Ammon's horn (tissue), 1 donor: ENCODE measurements at places on chromosomes 6 and 20.

GRCh38 chr6:126198631-126199030 lies 141.3 kb upstream of the CENPW start:
- no peak for DNase-seq

- DNase-seq, result no peak
Measured at GRCh38 chr6:5098501-5099270, 13.5 kb downstream of the PPP1R3G start.

GRCh38 chr6:142306736-142307135 lies 4.9 kb downstream of the ADGRG6 start:
- no peak for DNase-seq

- DNase-seq, result no peak
Measured at GRCh38 chr6:145327586-145327985, 407.7 kb downstream of the EPM2A start.

DNA sequence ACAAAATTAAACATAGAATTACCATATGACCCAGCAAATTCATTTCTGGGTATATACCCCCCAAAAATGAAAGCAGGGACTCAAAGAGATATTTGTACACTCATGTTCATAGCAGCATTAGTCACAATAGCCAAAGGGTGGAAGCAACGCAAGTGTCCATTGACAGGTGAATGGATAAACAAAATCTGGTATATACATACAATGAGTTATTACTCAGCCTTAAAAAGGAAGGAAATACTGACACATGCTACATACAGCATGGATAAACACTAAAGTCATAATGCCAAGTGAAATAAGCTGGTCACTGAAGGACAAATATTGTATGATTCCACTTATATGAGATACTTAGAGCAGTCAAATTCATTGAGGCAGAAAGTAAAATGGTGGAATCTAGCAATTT lies 5.3 kb upstream of the STX11 start:
- DNase-seq, result no peak

GRCh38 chr6:162090734-162091133 lies 636.8 kb downstream of the PRKN start:
- DNase-seq, result no peak

DNA sequence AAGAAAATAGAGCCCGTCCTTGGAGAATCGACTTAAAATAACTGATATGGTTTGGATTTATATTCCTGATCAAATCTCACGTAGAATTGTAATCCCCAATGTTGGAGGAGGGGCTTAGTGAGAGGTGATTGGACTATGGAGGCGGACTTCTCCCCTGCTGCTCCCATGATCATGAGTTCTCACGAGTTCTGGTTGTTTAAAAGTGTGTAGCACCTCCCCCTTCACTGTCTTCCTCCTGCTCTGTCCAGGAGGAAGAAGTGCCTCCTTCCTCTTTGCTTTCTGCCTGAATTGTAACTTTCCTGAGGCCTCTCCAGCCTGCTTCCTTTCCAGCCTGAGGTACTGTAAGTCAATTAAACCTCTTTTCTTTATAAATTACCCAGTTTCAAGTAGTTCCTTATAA lies 529.2 kb downstream of the HAO1 start:
- no peak for DNase-seq

- DNase-seq, result peak; percentile 63
Measured at GRCh38 chr6:41846666-41847237, 48.4 kb downstream of the USP49 start.

GRCh38 chr6:22214314-22214713 lies 82.5 kb downstream of the PRL start:
- no peak for DNase-seq

- DNase-seq, result no peak
Measured at GRCh38 chr20:63504642-63505041, 5.8 kb upstream of the EEF1A2 start.

- DNase-seq, result no peak
Measured at GRCh38 chr6:147941143-147941542, 401.5 kb upstream of the SASH1 start.

DNA sequence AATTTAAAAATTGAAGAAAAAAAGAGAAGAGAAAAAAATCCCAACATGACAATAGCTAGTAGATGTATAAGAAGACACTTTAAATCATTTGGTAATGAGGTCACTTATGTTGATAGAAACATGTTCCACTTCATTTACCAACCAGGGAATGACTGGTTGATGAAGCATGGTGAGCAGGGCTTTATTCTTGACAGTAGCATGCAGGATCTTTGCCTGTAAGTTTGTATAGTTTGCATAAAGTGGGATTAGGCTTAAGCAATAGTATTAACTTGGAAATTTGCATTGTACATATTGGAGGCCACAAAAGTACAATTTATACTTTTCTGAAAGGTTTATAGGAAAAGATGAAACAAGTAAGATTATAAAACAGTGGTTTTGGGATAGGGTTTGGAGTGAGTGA lies 67.0 kb downstream of the NOX3 start:
- DNase-seq, result no peak

DNA sequence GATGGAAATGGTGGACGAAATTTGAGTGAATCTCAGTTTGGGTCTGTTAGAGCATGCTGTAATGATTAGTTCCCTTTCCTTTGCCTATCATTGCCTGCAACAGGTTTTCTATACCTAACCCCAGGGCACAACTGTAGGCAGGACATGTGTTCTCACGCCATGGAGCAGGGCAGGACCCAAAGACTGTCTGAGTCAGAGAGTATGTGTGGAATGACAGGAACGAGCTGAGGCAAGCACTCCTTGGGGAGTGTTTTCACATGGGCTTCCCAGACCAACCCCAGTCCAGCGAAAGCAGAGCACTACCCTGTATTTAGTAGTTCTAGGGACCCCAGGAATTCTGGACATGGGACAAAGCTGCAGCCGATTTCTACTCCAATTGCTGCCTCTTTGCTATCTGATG lies 234.2 kb downstream of the HACE1 start:
- DNase-seq, result no peak

GRCh38 chr6:3372912-3373554 lies 83.8 kb downstream of the SLC22A23 start:
- no peak for DNase-seq

- no peak for DNase-seq
Measured at GRCh38 chr6:156601152-156602065, 175.8 kb upstream of the ARID1B start.

GRCh38 chr6:127550403-127550802 lies 26.6 kb upstream of the C6orf58 start:
- DNase-seq, result no peak

DNA sequence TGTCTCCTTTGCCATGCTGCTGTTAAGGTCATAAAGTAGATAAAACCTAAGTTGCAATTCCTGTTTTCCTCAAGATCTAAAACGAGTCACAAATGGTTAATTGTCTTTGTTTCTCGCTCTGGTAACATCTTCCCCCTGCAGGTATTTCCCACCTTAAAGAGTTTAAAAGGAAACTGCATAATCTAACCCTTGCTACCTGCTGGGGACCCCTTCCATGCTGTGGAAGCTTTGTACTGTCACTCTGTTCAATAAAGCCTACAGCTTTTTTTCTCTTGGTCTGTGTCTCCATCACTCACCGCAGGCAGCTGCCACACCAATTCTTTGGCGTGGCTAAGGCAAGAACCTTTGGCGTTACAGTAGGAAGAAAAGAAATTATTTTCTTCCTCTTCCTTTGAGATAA lies 117.7 kb upstream of the GJE1 start:
- no peak for DNase-seq

DNA sequence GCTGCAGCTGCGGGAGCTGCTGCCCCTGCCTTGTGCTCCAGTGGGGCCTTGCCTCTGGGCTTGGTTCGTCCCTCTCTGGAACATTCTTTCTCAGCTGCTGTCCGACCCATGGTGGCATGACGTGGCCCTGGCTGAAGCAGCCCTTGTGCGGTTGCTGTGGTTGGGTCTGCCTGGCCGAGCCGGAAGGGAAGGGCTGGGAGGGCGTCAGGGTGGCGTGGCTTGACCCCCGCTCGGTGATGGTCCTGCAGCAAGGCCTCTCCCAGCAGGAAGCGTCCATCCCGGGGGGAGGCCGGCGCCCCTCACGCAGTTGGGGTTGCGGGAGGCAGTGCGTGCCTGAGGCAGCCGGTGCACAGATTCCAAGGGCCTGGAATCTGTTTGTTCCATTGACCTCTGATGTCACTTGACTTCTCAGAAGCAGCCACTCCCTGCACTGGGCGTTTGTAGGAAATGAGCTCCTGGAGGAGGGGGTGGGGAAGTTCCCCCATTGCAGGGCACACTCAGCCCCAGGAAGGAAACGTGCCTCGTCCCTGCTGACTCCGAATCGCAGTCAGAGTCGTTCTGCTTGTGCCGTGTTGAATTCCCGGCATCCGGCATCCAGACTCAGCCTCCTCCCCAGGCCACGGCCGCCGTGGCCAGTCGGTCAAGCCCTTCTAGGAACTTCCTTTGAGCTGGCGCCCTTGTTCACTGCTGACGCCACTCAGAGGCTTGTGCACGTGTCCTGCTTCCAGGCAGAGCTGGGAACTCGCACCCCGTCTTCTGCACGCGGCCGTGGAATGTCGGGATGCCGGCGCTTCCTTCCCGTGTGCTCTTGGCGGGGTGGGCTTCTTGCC lies 9.7 kb upstream of the TNFRSF6B start:
- DNase-seq, result peak; percentile 16

- DNase-seq, result no peak
Measured at GRCh38 chr20:45670139-45670538, at the start of gene WFDC11. TSS of gene WFDC11 (minus strand) at chr20:45670239. CDS start at chr20:45650600, 19,639 bp downstream.

- DNase-seq, result no peak
Measured at GRCh38 chr20:14959506-14960475, 622.4 kb upstream of the FLRT3 start.

DNA sequence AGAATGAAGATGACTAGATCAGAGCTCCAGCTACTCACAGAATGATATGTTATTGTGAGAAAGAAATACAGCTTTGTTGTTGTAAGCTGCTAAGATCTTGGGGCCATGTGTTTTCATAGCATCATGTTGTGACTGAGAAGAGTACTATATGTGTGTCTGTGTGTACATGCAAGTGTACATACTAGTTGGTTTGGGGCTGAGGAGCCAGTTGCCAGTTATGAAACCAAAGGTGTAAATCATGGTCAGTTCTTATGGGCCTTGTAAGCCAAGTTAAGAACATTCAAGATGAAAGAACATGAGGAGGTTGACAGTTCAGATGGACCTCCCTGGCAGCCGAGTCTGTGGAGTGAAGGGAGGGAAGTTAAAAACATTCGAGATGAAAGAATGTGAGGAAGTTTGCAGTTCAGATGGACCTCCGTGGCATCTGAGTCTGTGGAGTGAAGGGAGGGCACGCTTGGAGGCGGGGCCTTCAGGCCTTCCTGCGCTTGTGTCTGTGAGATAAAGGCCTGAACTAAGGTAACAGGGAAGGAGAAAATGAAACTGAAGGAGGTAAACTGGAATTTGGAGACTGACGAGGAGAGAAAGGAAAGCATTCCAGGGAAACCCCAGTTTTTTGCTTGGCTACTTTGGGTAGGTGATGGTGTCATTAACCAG lies 13.9 kb downstream of the AFDN start:
- no peak for DNase-seq

DNA sequence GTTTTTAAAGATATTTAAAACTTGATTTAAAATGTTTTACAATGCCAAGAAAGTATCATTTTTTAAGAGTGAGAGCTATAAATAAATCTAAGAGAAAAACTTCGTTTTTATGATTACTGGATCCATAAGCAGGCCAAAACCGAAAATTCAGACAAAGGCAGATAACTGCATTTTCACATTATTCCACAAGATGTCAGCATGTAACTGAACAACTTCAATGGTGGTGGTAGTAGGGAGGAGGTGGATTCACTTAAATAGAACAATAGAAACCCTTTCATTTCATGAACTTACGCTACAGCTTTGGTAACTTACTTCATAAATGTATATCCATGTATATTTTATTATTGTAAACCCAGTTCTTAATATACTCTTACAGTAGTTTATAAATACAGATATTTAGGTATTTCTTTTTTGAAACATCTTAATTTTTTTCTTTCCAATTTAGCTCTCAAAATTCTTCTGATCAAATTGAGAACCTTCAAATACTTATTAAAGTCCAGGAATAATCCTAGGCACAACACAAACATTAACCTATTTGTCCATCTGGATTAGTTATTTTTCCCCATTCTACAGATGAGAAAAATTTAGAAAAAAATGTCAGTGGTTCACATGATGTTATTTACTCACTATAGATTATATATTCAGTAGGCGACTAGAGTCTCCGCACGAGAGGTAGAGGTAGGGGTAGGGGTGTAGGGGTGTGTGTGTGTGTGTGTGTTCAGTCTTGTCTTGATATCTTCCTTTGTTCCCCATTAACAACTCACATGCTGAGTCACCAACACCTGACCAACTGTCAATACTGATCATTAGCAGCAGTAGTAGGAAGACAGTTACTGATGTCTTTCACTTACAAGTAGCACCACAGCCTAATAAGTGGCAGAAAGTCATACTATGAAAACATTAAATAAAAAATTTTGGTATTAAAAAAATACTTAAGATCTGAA lies 111.5 kb downstream of the ARHGAP18 start:
- peak; percentile 88 for DNase-seq

DNA sequence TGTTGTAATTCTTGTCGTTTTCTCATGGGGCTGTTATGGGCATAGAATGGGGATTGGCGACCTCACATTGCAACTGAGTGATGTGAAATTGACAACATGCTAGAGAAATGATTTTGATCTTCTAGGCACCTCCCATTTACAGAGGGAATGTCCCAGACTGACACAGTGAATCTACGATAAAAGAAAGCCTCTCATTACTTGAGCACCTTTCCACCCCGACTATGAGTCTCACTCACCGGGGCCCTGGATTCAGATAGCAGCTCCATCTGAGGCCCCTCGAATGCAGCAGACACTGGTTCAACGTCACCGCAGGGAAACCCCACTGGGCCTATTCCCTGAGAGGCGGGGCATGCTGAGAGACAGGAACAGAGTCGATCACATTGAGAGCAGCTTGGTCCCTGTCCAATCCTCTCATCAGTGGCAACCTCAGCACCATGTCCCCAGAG lies 49.1 kb downstream of the NFATC2 start:
- DNase-seq, result no peak

DNA sequence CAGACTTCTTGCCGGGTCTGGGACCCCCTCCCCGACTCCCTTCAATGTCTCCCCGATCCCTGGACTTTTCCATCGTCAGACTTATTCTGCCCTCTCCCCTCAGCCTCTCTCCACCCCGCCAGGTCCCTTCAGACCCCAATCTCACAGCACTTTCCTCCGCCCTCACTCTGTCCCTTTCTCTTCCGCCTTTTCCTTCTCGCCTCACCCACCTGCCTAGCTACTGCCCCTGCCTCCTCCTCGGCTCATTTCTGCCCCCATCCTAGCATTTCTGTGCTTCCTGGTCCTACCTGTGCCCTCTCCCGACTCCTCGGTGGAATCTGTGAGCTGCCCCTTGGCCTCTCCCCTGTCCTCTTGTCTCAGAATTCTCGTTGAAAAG lies 616 bp downstream of the CHMP4B start:
- DNase-seq, result peak; percentile 18

DNA sequence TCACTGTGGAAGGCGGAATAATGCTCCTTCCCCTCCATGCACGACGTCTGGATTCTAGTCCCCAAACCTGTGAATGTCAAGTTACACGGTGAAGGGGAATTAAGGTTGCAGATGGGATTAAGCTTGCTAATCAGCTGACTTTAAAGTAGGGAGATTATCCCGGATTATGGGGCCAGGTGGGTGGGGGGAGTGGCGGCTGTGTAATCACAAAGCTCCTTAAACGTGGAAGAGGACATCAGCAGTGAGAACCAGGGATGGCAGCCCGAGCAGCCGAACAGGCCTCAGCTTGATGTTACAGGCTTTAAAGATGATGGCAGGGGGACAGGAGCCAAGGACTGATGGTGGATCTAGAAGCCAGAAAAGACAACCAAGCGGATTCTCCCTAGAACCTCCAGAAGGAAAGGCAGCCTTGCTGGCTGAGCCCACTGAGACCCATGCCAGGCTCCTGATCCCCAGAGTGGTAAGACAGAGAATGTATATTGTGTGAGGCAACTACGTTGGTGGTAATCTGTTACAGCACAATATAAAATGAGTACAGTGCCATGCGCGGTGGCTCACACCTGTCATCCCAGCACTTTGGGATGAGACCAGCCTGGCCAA lies 117.5 kb downstream of the SCML4 start:
- no peak for DNase-seq
